ENCODE measurements at places on chromosomes 4 and X.

GRCh38 chr4:109294006-109294405, 8.5 kb downstream of the COL25A1 start:
- DNase-seq: peak; percentile 16

DNA sequence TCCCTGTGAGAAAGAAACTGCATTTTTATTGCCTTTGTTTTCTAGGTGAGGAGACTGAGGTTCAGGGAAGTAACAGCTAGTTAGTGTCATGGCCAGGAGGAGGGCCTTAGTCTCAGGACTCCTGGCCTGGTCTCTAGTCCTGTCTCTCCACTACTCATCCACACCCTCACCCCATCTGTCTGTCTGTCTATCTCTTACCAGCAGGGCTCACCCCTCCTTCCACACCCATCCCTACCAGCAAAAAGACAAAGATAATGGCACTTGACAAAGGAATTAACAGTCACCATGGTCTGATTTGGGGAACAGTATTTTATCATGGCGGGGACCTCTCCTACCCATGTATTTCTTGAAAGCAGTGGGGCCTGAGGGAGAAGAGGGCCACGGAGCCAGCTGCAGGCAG, 125.8 kb downstream of the REPS2 start:
- DNase-seq: no peak

GRCh38 chrX:68438575-68438974, 5.3 kb upstream of the OPHN1 start:
- no peak for DNase-seq

DNA sequence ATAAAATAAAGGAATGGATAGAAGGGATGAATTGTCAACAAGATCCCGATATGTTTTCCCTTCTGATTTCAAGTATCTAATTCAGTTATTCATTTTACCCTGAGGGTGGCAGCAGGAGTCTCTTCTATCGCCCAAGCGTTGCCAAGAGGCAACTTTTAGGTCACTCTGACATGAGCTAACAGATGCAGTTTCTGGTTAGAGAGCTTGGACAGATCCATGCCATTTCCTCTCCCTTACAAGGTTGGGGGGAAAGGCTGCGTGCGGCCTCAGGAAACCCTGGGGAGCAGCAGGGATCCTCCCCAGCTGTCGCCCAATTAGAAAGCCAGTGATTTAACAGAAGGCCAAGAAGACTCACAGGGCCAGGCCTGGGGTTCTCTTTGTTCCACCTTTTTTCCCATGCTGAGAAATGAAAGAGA, 35.3 kb upstream of the WAS start:
- no peak for DNase-seq
